ENCODE measurements at places on chromosomes 2 and 18.

- no peak for DNase-seq
Measured at GRCh38 chr2:47654790-47655562, 128.0 kb upstream of the MSH6 start.

DNA sequence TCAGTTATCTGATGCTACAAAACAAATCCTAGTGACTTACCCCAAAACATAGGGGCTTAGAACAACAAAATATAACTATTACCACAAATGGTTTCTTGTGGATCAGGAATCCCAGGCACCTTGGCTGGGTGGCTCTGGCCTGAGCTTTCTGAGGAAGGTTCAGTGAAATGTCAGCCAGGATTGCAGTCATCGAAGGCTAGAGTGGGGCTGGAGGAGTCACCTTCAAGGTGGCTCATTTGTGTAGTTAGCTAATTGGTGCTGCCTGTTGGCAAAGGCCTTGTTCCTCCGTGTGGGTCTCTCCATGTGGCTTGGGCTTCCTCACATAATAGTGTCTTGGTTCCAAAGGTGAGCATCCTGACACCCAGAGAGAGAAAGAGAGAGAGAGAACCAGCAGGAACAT is 57.4 kb downstream of the COPS8 start:
- no peak for DNase-seq

DNA sequence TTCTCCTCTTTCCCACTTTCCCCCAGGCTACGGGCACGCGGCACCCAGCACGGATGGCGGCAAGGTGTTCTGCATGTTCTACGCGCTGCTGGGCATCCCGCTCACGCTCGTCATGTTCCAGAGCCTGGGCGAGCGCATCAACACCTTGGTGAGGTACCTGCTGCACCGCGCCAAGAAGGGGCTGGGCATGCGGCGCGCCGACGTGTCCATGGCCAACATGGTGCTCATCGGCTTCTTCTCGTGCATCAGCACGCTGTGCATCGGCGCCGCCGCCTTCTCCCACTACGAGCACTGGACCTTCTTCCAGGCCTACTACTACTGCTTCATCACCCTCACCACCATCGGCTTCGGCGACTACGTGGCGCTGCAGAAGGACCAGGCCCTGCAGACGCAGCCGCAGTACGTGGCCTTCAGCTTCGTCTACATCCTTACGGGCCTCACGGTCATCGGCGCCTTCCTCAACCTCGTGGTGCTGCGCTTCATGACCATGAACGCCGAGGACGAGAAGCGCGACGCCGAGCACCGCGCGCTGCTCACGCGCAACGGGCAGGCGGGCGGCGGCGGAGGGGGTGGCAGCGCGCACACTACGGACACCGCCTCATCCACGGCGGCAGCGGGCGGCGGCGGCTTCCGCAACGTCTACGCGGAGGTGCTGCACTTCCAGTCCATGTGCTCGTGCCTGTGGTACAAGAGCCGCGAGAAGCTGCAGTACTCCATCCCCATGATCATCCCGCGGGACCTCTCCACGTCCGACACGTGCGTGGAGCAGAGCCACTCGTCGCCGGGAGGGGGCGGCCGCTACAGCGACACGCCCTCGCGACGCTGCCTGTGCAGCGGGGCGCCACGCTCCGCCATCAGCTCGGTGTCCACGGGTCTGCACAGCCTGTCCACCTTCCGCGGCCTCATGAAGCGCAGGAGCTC is 35.4 kb downstream of the KCNK3 start:
- DNase-seq = no peak

DNA sequence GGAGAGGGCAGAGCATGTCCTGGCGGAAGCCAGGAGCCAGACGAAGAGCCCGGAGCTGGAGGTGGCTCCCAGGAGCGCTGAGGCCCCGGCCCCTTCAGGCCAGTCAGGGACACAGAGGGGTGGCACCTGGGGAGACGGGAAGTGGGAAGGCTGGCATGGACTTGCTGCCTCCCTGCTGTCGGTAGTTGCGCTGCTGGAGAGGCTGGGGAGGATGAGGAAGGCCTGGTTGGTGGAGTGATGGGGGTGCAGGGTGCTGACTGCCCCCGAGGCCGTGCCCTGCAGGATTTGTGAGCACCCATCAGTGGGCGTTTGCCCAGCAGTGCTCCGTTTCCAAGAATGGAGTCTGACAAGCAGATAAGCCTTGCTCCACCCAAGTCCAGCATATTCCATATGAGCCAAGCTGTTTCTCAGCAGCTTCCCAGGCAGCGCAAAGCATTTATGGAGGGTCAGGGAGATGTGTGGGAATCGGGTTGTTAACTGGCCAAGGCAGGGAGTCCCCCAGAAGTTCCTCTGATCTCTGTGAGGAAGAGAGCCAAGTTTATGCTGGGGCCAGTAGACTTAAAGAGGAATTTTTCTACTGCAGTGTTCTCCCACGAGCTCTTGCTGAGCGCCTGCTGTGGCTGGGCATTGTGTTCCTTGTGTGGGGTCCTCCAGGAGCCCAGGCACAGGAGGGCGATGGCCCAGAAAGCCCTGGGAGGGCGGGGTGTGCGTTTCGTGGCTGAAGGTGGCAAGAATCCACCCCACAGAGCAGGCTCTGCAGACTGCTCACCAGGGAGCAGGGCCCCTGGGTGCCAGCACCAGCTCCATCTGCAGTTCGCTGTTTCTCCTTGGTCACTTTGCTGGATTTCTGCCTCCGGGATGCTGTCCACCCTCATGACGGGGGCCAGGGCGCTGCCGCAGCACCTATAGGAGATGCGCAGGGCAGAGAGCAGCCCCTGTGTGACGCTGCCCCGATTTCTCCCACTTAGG is 250.2 kb downstream of the ALPK2 start:
- DNase-seq = no peak

DNA sequence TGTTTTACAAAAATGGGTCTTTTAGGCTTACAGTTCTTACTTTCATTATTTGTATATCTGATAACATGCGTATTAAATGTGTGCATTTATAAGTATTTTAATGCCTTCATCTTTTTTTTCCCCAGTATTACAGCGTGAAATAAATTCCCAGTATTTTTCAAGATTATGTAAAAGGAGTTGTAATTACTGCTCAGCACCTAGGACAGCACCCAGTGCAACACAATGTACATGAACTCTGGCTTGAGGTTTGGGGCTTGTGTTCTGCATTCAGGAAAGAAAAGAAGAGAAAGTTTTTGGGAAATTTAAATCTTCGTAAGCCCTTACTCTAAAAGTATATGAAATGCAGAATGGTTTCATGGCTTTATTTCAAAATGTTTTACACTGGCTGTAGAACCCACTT is 16.7 kb downstream of the ZNF638 start:
- DNase-seq = peak; percentile 59

DNA sequence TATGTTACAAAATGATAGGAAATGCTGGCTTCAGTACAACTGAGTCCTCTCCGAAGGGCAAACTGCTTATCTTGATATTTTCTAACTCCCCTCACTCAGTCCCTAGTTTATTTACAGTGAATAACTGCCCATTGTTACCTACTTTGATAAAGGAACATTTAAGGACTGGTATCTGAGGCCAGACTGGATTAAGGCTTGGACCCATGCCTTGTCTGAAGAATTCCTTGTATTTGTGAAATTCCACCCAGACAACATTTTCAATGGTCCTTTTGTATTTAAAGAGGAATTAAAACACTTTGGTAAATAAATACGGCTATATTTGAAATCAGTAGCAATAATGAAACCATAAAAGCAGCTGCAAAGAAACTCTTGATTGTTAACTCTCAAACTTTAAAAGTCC is 58.3 kb downstream of the PELI1 start:
- DNase-seq = no peak

GRCh38 chr18:24544949-24545348 is 84.5 kb downstream of the HRH4 start:
- DNase-seq = no peak

GRCh38 chr2:237236188-237236587 is 150.5 kb downstream of the COPS8 start:
- DNase-seq = no peak

- no peak for DNase-seq
Measured at GRCh38 chr2:102110596-102111334, 31.8 kb upstream of the IL1R1 start.

- no peak for DNase-seq
Measured at GRCh38 chr2:162994718-162995117, 156.2 kb upstream of the KCNH7 start.

DNA sequence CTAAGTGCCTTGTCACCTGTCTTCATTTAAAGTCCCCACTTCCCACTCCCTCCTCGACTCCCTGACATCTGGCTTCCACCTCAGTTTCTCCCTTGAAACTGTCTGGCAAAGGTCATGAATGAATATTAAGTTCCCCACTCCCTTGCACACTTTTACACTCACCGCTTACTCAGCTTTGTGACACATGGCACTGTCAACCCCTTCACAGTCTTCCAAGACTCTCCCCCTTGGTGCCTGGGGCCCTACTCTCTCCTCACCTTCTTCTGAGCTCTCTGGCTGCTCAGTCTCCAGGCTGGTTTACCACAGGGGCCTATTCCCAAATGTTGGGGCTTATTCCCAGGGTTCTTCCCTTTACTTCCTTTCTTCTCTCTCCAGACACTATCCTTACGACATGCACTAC is 17.9 kb upstream of the PTPN4 start:
- no peak for DNase-seq

DNA sequence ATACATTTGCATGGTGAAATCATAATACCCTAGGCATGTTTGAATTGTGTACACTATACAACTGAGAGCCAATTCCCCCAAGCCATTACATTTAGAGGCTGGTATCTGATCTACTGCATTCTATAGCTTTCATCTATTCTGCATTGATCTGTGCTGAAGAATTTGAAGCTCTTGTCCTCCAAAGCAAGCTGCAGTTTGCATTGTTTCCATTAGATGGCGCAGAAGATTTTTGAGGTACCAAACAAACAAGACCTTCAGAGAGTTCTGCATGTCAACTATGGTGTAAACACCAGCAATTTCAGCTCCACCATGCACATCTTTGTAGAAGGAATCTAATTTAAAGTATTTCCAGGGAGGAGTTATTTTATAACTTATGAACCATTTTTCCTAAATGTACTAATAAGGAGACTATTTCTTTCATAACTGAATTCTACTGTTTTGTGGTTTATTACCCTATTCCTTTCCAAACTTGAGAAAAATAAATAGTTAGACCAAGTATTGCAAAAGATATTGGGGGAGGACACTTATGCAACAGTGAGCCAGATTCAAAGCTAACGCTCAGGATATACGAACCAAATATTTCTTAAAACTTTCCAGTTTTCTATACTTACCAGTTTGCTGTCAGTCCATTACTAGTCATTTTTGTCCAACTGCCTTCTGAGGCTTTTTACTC is 761.8 kb upstream of the ACVR2A start:
- DNase-seq = peak; percentile 76

DNA sequence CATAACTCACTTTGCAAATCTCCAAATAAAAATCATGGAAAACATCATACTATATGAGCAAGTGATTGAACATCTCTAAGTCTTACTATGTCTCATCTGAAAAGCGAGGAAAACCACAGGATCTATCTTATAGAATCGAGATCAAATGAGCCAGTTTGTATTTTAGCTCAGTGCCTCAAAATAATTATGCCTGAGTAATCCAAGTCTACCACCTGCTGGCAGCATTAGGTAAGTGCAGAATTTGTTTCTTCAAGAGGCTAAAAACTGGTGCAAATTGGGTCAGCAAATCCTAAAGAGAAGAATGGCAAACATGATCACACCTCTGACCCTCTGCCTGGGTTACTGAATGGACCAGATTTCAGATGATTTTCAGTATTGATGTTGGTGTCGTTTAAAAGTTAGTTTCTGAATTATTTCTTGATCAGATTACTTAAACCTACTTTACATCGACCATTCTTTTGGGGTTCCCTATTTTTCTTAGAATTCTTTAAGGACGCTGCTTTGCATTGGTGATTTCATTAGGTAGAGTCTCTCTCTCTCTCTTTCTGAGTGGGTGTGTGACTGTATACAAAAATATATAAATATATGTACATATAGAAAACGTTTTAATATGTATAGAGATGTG is 12.7 kb upstream of the FHOD3 start:
- peak; percentile 74 for DNase-seq

GRCh38 chr2:148451046-148451445 is 193.5 kb upstream of the EPC2 start:
- no peak for DNase-seq

- DNase-seq = no peak
Measured at GRCh38 chr2:18066066-18066465, 187.6 kb downstream of the KCNS3 start.

- DNase-seq = no peak
Measured at GRCh38 chr2:54648256-54648655, 75.2 kb upstream of the EML6 start.

DNA sequence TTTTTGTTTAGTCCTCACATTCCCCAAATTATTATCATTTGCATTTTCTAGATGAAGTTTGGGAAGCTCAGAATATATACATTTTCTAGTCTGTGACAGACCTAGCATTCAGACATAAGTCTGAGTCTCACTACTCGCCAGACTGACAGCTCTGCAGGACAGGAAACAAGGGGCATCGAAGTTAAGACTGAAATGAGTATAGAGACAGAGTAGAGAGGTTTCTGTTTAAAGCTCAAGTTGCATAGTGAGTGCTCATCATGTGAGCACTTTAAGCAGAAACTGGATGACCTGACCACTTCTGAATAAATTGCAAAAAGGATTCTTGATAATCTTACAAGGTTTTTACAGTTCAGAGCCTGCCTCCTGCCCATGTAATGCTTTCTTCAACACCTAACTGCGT is 1.1 kb downstream of the HADHB start:
- peak; percentile 9 for DNase-seq

DNA sequence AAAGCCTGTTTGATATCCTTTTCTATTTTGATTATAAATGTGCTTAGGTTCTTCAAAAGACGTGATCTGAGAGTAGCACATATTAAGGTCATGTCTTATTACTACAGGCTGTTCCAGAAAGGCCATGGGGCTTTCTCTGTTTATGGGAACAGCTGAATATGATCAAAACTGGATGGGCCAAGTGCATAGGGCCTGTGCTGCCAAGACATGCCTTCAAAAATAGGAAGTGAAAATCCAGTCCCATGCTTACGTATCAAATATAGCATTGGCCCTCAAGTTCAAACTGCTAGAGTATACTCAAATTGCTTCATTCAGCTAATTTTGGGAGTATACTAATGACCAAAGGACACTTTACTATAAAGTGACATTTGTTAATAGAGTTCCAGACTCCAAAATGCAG is 24.1 kb downstream of the SLC25A52 start:
- DNase-seq = no peak

GRCh38 chr18:79934311-79935097 is 16.9 kb downstream of the SLC66A2 start:
- no peak for DNase-seq

DNA sequence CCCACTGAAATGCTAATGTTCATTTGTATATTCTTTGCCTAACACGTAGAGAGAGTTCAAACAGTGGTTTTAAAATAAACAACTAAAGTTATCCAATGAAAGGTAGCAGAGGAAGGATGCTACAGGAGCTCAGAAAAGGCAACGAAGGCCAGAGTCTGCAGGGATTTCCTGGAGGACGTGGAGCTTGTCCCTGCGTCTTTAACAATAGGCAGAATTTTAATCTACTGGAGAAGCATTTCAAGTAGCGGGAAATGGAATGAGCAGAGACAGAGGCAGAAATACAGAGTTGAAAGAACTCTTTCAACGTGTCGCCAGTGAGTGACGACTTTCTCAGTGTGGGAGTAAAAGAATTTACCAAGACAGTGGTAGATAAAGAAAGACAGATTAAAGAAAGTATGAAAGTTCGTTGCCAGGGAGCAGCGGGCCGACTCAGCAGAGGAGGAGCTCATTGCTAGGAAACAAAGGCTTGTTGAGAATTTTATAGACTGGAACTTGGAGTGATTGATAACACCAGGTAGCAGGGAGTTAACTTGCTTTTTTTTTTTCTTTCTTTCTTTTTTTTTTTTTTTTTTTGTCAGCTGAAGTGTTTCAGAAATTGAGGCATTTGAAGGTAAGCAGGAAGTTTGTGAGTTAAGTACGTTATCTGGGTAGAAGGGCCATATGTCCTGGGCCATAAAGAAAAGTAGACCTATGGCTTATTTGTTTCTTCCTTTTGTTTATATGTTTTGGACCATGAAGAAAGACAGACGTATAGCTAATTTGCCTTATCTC is 625 bp upstream of the NBAS start:
- DNase-seq = peak; percentile 71
